Kidney (tissue), 22 donors: ENCODE measurements at places on chromosomes 5 and 9. TPM values are rescaled to one million over a fixed set of nuclear protein-coding genes. Genes with fewer than 3 reads are reported as not detected.

KIF27 gene
- polyA plus RNA-seq = 1.5 TPM

MCTP1 gene
- 1.4 TPM for polyA plus RNA-seq

DTWD2 gene
- 3.7 TPM for polyA plus RNA-seq

ANKRD31 gene
- polyA plus RNA-seq = 0.17 TPM

CD14 gene
- polyA plus RNA-seq = 43.8 TPM

CEP78 gene
- 7.5 TPM for polyA plus RNA-seq

GIN1 gene
- 6.3 TPM for polyA plus RNA-seq

SLC23A1 gene
- polyA plus RNA-seq = 31.9 TPM

GAPT gene
- 0.32 TPM for polyA plus RNA-seq

ASPN gene
- polyA plus RNA-seq = 3.2 TPM

FASTKD3 gene
- polyA plus RNA-seq = 15.3 TPM

LHX3 gene
- not detected for polyA plus RNA-seq

CYLC2 gene
- not detected for polyA plus RNA-seq

PCDHB13 gene
- polyA plus RNA-seq = 0.86 TPM

NREP gene
- polyA plus RNA-seq = 37.0 TPM
